Left renal cortex interstitium (tissue), 4 donors: ENCODE measurements at places on chromosomes 2 and 18. TPM values are rescaled to one million over a fixed set of nuclear protein-coding genes. Genes with fewer than 3 reads are reported as not detected.

DNA sequence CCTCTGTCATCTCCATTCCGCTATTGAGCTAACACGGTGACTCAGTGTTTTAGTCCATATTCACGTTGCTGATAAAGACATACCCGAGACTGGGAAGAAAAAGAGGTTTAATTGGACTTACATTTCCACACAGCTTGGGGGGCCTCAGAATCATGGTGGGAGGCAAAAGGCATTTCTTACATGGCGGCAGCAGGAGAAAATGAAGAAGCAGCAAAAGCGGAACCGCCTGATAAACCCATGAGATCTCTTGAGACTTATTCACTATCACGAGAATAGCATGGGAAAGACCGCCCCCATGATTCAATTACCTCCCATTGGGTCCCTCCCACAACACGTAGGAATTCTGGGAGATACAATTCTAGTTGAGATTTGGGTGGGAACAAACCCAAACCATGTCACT is 22.6 kb upstream of the CXXC1 start:
- no peak for DNase-seq

GRCh38 chr2:165645930-165646831 is 147.9 kb downstream of the GALNT3 start:
- DNase-seq, result peak; percentile 56

DNA sequence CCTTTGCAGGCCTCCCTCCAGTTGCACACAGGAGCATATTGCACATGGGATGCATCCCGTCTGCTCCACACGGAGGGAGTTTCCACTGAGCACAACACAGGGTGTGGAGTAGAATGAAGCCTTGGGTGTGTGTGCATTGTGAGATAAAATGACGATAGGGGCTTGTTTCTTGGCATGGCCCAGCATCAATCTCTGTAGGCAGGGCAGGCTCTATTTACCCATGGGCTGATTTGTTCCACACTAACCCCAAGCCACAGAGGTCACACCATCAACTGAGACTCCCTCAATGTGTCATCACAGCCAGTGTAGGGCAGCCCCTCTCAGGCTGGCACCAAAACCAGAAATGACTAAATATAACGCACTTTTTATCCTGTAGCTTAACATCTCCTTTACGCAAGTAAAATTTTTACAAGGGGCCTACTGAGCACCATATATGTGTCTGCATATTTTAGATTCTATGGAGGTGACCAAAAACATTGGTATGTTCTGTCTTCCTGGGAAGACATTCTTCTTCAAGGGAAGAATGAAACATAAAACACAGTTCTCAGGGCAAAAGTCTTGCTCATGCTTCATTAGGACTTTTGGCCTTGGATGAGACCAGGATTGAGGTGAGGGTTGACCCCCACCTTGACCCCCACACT is 2.7 kb upstream of the GKN1 start:
- DNase-seq, result no peak

- no peak for DNase-seq
Measured at GRCh38 chr2:240138254-240138984, 2.0 kb downstream of the OTOS start.

GRCh38 chr18:52237551-52237950 is 102.4 kb upstream of the DCC start:
- DNase-seq, result no peak

- no peak for DNase-seq
Measured at GRCh38 chr2:208415897-208416296, 9.3 kb downstream of the PTH2R start.

DNA sequence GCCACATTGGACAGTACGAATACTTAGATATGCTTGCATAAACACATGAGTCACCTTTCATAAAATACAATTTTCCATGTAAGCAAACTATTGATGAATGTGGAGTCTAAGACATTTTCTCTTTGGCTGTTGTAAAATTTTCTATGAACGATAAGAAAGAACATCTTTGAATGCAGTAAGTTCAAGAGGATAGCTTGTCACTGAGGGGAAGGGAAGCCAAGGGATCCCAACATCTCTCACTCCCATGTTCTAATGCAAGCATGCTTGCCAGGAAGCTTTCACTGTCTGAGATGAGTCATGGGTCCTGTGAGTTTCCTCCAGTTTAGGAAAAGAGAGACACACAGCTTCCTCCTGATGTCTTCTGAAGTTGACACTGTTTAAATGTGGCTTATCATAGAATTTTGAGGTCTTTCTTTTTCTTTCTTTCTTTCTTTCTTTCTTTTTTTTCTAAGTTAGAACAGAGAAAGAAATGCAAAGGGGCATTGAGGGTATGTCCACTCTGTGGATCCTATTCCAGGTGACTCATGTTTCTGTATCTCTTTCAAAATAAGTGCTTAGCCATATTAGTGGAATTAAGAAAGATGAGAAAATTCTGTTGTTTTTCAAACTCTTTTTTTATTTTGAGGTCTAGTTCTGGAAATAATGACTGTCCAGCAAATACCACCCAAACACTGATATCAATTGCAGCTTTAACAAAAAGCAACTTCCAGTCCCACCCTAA is 146.6 kb downstream of the RDH14 start:
- DNase-seq, result no peak

DNA sequence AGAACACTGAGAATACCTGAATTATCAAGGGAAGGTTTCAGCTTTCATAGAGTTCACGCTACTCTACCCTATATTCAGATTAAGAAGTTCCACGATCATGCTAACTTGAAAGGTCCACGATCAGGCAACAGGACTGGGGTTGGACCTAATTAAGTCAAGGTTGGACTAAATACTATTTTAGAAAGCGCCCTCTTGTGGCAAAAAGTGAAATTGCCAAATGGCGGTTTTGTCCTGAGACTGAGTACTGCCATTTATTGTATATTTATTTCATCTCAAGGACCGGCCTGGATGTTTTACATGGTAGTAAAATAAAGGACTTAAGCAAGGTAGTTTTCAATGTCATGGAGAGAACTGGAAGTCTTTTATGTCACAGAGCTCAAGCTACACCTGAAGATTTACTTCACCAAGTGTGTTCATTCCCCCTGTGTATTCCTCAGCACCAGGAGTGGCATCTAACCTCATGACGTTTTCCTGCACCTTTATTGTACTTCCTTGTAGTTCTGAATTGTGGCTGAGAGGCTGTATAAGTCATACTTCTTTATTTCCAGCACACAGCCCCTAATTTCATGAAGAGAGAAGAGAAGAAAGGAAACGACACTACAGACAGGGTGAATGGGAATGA is 56.8 kb downstream of the SRD5A2 start:
- DNase-seq, result no peak

- DNase-seq, result no peak
Measured at GRCh38 chr2:55123851-55124269, 73.6 kb upstream of the RTN4 start.

DNA sequence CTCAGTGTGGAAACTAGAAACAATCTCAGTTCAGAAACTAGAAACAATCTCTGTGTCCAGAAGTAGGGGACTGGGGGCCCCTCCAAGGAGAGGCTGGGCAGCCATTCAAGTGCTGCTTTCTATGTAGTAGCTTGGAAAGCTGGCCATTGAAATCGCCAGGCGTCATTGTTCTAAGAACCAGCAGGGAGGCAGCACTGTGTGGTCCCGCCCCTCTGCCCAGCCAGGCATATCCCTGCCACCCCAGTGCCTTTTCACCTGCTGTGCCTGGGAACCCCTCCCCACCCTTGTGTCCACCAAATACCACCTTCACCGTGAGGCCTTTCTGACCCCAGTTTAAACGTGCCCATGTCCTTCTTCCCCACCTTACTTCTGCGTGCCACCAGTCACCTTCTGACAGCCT is 221.6 kb downstream of the GBX2 start:
- DNase-seq, result no peak

DNA sequence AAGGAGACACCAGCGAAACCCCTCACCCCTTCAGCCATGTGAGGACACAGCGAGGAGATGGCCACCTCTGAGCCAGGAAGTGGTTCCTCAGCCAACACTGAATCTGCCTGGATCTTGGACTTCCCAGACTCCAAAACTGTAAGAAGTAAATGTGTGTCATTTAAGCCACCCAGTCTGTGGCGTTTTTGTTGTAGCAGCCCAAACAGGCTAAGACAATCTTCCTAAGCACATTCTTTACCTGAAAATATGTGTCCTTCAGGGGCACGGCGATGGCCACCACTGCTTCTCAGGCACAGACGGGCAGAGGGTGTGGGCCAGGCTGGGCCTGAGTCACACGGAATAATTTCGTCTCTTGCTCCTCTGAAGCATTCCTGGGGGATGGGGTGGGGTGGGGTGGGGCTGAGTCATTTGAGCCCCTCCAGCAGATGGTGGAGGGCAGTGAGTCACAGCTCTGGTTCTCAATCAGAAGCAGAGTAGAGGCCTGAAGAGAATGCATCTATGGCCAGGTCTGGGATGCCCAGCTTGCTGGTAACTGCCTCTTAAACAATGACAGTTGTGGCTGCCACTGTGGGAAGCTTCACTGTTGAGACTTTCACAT is 142.4 kb downstream of the CAPN13 start:
- DNase-seq, result no peak

DNA sequence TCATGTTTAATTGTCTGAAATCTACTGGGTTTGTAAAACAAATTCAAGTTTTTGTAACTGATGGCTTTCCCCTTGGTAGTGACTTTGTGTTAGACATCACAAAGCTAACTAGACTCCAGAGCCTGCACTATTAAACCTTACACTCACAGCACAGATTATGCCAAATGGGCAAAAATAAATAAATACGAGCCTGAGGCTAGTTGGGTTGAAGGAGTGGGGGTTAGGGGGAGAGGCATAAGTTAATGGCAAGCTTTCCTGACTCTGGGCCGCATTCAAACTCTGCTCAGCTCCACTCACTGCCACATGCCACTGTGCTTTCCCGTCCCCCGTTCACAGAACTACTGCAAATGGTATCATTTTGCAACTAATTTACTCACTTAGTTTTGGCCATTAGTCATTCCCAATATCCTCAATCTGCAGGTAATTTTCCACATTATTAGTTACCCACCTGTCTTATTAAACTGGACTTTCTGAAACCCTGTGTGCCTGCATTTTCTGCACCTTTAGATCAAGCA is 1079.9 kb upstream of the PIK3C3 start:
- no peak for DNase-seq

- DNase-seq, result no peak
Measured at GRCh38 chr2:215862351-215862771, 151.0 kb downstream of the MREG start.

- DNase-seq, result no peak
Measured at GRCh38 chr2:234388591-234388990, 108.3 kb downstream of the ARL4C start.

- no peak for DNase-seq
Measured at GRCh38 chr2:18132697-18133096, 254.2 kb downstream of the KCNS3 start.

DNA sequence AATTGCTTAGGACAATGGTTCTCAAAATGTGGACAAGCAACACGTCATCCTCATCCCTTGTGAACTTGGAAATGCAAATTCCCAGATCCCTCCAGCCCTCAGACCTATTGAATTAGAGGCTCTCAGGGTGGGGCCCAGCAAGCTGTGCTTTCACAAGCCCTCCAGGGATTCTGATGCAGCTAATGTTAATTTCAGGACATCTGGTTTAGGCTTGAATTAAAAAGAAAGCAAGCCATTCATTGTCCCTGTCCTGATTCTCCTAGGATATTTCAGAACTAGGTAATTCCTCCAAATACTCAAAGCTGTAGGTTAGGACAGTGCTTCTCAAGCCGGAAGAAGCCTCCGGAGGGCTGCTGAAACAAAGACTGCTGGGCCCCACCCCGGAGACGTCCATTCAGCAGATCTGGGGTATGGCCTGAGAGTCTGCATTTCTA is 26.0 kb upstream of the GLI2 start:
- no peak for DNase-seq

GRCh38 chr18:50934545-50935211 is 33.2 kb upstream of the ELAC1 start:
- no peak for DNase-seq

- DNase-seq, result no peak
Measured at GRCh38 chr18:31996007-31996406, 22.6 kb upstream of the RNF125 start.

GRCh38 chr18:62420151-62420512 is 95.0 kb downstream of the TNFRSF11A start:
- DNase-seq, result no peak

GRCh38 chr18:48752928-48753327 is 197.8 kb downstream of the SMAD7 start:
- no peak for DNase-seq

DNA sequence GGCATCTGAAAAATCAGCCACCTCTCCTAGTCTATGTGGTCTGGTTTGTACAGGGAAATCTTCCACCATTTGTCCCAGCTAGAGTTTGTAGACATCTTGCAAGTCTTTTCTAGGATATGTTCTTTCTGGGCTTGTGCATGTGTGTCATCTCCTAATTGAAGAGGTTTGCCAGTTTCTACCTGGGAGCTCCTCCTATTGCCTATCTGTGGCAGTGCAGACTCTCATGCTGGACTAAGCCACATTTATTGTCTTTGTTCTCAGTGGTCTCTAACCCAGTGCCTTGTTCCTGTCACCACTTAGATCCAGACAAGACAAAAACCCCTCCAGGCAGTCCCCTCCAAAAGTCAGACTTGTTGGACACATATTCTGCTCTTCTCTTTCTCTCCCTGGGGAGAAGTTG is 72.0 kb upstream of the MRPS9 start:
- DNase-seq, result no peak

DNA sequence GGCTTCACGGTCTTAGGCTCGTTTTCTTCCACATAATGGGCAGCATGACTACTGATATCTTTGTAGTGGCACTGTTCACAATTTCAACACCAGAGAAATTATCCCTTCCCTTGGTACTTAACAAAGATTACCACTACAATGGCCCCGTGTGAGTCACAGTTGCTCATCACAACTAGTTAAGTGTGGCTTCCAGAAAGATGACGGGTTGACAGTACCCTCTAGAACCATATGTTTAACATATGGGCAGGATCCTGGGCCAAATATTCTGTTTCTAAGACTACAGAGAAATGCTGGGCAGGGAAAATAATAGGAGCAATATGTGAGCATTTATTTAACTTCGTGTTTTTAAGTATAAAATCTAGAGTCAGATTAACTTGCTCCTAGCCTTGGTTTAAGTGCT is 780.1 kb upstream of the LINC00305 start:
- no peak for DNase-seq

- no peak for DNase-seq
Measured at GRCh38 chr2:33531549-33532059, 55.2 kb downstream of the RASGRP3 start.

FIGN gene
- polyA plus RNA-seq, result 7.2 TPM

GAREM1 gene
- 31.2 TPM for polyA plus RNA-seq

GALNT14 gene
- 38.5 TPM for polyA plus RNA-seq

NR4A2 gene
- 0.49 TPM for polyA plus RNA-seq

DSG1 gene
- polyA plus RNA-seq, result 0.03 TPM

ACADL gene
- 26.6 TPM for polyA plus RNA-seq

FBXO15 gene
- 6.3 TPM for polyA plus RNA-seq

RESP18 gene
- polyA plus RNA-seq, result not detected

GREB1 gene
- polyA plus RNA-seq, result 10.4 TPM

NXPH2 gene
- 4.9 TPM for polyA plus RNA-seq

SKA1 gene
- 5.8 TPM for polyA plus RNA-seq

INPP4A gene
- polyA plus RNA-seq, result 27.6 TPM

C18orf54 gene
- polyA plus RNA-seq, result 10.3 TPM

RGPD4 gene
- polyA plus RNA-seq, result 0.05 TPM
